Muscle of arm (tissue), 14 donors: ENCODE measurements at places on chromosomes 1 and 21. TPM values are rescaled to one million over a fixed set of nuclear protein-coding genes. Genes with fewer than 3 reads are reported as not detected.

TFAP2E gene
- polyA plus RNA-seq = 0.51 TPM

ESPN gene
- 5.6 TPM for polyA plus RNA-seq

PLA2G4A gene
- polyA plus RNA-seq = 3.3 TPM

DISC1 gene
- 7.0 TPM for polyA plus RNA-seq

ATP1A4 gene
- polyA plus RNA-seq = 6.0 TPM

NFASC gene
- polyA plus RNA-seq = 1.0 TPM

CDA gene
- 0.49 TPM for polyA plus RNA-seq

GRCh38 chr1:213568929-213569815 is 418.6 kb upstream of the PROX1 start:
- no peak for DNase-seq

- no peak for DNase-seq
These were observed 516.6 kb upstream of the RGS18 start for GRCh38 chr1:191641420-191642260.

- DNase-seq = no peak
These were observed 139.5 kb downstream of the GLIS1 start for GRCh38 chr1:53599481-53599880.

DNA sequence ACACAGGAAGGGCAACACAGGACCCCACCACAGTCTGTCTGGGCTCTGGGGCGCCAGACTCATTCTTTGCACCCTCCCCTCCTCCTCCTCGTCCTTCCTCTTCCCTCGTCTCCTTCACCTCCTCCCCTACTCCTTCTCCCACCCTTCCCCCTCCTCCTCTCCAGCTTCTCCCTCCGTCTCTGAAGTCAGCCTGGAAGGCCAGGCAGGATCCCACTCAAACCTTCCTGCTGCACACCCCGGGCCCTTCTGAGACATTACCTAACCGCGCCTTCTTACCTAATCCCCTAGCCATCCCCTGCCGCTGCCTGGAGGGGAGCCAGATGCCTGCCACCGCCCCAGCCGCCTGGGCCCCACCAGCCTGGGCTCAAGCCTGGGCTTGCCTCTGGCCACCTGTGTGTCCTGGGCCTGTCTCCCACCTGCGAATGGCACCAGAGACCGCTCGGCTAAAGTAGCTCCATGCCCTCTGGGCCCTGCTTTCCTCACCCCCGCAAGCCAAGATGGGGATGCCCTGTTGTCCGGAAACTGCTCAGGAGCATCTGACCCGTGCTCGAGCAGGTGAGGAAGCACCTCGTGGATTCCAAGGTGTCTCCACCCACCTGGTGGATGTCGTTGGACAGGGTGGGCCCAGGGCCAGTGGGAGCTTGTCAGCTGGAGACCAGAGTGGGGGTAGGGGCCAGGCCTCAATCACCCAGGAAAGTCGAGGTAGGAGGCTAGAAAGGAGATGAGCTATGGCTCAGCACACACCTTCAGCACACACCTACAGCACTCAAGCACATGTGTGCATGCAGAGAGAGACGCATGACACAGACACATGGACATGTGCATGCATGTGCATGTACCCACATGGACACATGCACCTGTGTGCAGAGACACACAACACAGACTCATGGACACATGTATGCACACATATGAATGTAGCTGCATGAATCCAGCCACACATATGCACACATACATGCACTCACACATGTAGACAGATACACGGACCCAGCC is 31.9 kb downstream of the WNT9A start:
- no peak for DNase-seq

- peak; percentile 85 for DNase-seq
These were observed at the start of gene MLLT11 for GRCh38 chr1:151060007-151060656. Gene MLLT11, plus strand, starts transcription at chr1:151060397. Its CDS starts 6,828 bp downstream, at chr1:151067225.

DNA sequence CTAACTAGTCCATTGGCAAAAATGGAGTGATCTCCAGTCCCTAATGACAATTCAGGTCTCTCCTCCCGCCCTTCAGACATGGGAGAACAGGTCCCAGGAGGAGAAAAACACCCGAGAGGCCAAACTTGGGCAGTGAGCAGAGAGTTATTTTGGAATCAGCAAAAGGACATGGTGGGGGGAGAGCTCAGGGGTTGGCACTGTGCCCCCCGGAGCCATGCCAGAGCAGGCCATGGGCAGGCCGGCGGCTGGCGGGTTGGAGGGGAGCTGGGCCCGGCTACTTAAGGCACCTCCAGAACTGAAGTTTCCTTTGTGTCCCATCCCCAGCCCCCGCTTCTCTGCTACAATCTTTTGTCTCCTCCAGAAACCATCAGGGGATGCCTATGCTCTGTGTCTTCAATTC is 7.1 kb downstream of the LGR6 start:
- no peak for DNase-seq

GRCh38 chr21:40662889-40663288 is 184.1 kb downstream of the DSCAM start:
- DNase-seq = no peak

DNA sequence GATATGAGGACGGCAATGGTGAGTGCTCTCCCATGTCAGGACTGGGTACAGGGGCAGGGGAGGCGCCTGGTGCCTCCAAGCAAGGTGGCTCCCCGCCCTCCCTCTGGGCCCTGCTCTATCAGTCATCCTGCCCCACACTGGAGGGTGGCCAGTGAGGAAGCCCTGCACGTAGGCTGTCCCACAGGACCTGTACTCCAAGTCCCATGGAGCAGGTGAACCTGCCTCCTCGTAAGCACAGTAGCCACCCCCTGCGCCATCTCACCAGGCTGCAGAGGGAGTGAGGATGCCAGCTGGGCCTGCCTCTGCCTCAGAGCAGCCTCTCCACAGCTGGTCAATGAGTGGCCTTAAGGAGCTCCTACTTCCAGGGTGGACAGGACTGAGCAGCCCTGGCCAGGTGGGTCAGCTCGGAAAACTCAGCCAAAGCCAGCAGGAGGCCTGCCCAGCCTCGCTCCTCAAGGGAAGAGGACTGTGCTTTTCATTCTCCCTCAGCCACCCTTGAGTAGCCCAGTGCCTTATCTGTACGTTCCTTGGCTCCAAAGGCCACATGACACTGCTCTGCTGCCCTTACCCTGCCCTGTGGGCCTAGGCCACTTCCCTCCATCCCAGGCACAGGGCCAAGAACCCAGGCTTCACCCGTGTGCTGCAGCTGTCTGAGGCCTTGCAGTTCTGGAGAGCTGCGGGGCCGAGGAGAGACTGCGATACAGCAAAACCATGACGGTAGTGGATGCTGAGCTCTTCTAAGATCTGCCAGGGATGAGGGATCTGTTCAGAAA is 39.6 kb downstream of the SLC45A1 start:
- no peak for DNase-seq

GRCh38 chr21:38506661-38507281 is 8.5 kb upstream of the ERG start:
- DNase-seq = no peak

GRCh38 chr1:13593511-13594131 is 10.0 kb downstream of the PDPN start:
- DNase-seq = peak; percentile 67

GRCh38 chr1:203592730-203593129 is 33.9 kb upstream of the ATP2B4 start:
- no peak for DNase-seq

DNA sequence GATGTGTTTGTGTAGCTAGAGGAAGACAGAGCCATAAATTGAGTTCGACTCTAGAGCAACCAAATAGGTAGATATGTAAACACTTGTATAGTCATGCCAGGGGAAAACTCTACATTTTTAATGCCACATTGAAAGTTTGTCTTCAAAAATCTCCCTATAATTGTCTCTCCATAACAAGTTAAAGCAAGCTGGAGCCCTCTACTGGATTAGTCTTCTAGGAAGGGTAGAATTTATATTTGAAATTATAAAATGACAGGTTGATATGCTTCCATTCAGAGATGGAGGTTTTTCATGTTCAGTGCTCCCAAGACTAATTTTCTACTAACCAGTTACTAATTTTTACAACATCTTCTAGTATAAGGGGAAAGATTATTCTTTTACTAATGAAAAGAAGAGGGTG is 13.1 kb upstream of the COL24A1 start:
- no peak for DNase-seq
